ENCODE measurements at places on chromosomes 1 and 21.

DNA sequence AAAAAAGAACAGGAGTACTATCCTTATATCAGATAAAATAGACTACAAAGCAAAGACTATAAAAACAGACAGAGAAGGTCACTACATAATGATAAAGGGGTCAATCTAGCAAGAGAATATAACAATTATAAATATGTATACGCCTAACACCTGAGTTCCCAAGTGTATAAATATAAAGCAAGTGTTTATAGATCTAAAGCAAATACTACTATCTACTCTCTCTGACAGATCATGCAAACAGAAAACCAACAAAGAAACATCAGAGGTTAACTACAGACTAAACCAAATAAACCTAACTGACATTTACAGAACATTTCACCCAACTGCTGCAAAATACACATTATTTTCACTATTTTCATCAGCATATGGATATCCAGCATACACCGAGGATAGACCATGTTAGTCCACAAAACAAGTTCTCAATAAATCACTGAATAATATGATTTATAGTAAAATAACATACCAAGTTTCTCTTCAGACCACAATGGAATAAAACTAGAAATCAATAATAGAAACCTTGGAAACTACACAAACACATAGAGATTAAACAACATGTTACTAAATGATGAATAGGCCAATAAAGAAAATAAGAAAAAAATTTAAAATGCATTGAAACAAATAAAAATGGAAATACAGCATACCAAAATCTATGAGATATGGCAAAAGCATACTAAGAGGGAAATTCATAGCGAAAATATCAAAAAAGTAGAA lies 22.7 kb downstream of the UCHL5 start:
- DNase-seq: no peak

GRCh38 chr21:17386498-17386897 lies 126.3 kb upstream of the CXADR start:
- no peak for DNase-seq

- DNase-seq: no peak
Measured at GRCh38 chr1:156388174-156389137, 19.4 kb downstream of the RHBG start.

- no peak for DNase-seq
Measured at GRCh38 chr21:43291347-43291950, 122.6 kb downstream of the CRYAA start.

DNA sequence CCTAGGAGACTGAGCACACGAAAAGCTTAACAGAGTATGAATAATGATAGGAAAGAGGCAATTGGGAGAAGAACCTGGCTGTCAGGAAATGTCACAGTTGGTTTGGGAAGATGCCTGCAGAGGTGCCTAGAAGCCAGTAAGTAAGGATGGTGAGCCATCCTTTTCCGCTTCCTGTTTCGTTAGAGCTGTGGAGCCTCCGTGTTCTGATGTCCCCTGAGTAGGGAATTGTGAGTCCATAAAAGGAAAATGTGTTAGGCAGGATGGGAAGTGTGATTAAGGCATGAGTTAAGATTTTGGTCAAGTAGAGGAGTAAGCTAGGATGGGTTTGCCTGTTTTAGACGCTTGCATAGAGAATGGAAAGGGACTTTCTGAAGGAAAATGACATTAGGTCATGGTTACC lies 9.0 kb downstream of the CLIC4 start:
- no peak for DNase-seq

Data from AML-193 (cell line).